ENCODE measurements at places on chromosomes 3 and 15. TPM values are rescaled to one million over a fixed set of nuclear protein-coding genes. Genes with fewer than 3 reads are reported as not detected.
A peak's percentile ranks its signal among the peaks of the same experiment; 100 is the strongest.

DNA sequence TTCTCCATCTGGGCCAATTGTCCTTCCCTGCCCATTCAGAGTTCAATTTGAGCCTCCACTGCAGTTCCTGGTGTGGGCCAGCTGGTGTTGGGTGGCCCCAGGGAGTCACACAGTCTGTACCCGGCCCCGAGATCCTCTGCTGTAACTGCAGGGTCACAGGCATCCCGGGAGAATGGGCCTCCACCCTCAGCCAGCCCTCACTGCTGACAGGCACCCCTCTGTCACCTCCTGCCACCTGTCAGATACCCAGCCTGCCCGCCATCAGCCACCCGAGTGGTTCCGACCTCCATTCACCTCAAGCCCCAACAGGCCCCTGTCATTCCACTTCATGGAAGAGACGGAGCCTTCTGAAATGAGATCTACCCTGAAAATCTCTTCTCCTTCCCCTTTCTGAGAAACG, 73.2 kb downstream of the ST8SIA2 start:
- no peaks in the 10 kb centered on the region for H3K4me1 ChIP-seq
- H3K4me3 ChIP-seq, result no peak overlapping the region
- H3K27me3 ChIP-seq, result no peaks in the 10 kb centered on the region
- H3K27ac ChIP-seq, result no peak overlapping the region

The GATM gene
- 1.9 TPM for total RNA-seq

The TUSC7 gene
- not detected for total RNA-seq

DNA sequence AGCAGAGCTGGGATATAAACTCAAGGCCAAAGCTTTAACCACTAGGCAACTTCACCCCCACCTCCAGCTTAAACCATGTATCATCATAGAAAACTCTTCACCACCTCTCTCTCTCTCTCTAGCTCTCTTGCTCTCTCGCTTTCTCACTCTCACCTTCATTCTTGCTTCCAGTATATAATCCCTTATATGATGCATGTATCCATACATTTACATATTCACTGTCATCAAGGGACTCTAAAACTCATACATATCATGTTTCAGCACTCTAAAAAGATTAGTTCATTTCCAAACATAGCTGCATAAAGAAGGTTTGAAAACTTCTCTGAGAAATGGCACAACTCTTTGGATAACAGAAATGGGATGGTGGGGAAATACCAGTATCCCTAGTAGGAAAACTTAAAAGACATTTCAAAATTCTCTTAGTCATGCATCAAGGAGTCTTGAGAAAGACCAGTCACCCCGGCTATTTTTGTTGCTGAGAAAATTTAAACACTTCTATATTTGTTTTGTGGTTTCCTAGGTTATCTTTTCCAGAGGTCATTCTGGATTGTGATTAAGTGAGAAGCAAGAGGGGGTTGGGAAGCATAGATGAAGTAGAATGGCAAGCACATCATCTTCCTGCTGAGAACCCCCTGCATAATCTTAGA, 447.8 kb upstream of the THBS1 start:
- no peaks in the 10 kb centered on the region for H3K27me3 ChIP-seq
- no peak overlapping the region for H3K4me3 ChIP-seq

- H3K4me3 ChIP-seq, result no peak overlapping the region
- H3K27ac ChIP-seq, result no peak overlapping the region
- no peaks in the 10 kb centered on the region for H3K36me3 ChIP-seq
- H3K27me3 ChIP-seq, result no peaks in the 10 kb centered on the region
- H3K4me1 ChIP-seq, result no peaks in the 10 kb centered on the region
Measured at GRCh38 chr3:38558864-38559263, 62.7 kb downstream of the EXOG start.

GRCh38 chr3:50674349-50675178, at the start of gene DOCK3:
Gene DOCK3 (plus strand): TSS chr3:50674927. CDS start chr3:50675264, 337 bp downstream.
- peaks cover 23% of the 10 kb centered on the region for H3K27me3 ChIP-seq
- H3K27ac ChIP-seq, result no peak within 1 kb of the TSS
- H3K4me3 ChIP-seq, result peak within 1 kb of the TSS; percentile 58

The SEMA3G gene
- 0.13 TPM for total RNA-seq

The HYAL1 gene
- not detected for total RNA-seq

The ITGA11 gene
- not detected for total RNA-seq

DNA sequence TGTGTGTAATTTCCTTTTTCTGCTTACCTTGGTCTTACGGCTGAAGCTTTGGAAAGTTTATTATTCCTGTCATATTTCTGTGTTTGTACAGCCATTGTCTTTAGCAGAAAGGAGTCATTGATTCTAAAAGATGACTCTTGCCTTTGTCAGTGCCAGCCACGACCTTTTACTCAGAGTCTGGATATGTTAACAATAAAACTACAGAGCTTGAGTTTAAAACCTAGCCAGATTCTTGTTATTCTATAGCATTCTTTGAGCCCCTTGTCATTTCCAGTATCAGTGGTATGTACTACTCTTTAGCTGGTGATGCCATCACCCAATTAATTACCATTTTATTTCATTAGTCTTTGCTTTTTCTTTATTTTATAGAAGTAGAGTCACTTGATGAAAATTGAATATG, 142.4 kb downstream of the TCF12 start:
- DNase-seq, result no peak
- H3K27me3 ChIP-seq, result no peaks in the 10 kb centered on the region
- no peak overlapping the region for H3K4me3 ChIP-seq
- H3K4me1 ChIP-seq, result no peaks in the 10 kb centered on the region
- no peak overlapping the region for H3K27ac ChIP-seq

GRCh38 chr3:124272605-124273151, 280.8 kb upstream of the ROPN1 start:
- H3K27me3 ChIP-seq, result no peaks in the 10 kb centered on the region
- no peak for DNase-seq
- H3K4me3 ChIP-seq, result no peak overlapping the region
- H3K27ac ChIP-seq, result no peak overlapping the region
- no peaks in the 10 kb centered on the region for H3K4me1 ChIP-seq

- H3K27me3 ChIP-seq, result no peaks in the 10 kb centered on the region
- no peaks in the 10 kb centered on the region for H3K36me3 ChIP-seq
- DNase-seq, result no peak
- H3K27ac ChIP-seq, result no peak overlapping the region
- H3K4me3 ChIP-seq, result no peak overlapping the region
Measured at GRCh38 chr3:146421819-146422759, 47.3 kb downstream of the PLSCR2 start.

The OR5K2 gene
- total RNA-seq, result not detected

The CHRNA5 gene
- total RNA-seq, result 8.4 TPM

The LMAN1L gene
- total RNA-seq, result not detected

DNA sequence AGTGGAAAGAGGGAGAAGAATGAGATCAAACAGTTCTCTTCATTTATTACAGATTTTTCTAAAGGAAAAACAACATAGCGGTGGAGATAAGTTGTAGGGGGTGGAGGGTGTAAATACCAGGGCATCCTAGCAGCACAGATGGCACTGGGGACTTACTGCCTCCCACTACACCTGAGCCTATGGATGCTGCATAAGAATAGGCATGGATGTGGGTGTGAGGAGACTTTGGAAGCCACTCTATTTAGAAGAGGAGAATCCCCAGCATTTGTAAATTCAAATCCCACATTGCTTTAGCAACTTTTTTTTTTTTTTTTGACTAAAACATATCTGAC, 27.4 kb upstream of the IL1RAP start:
- no peaks in the 10 kb centered on the region for H3K36me3 ChIP-seq
- H3K4me3 ChIP-seq, result no peak overlapping the region
- peaks cover 4% of the 10 kb centered on the region for H3K27me3 ChIP-seq
- no peaks in the 10 kb centered on the region for H3K4me1 ChIP-seq
- H3K27ac ChIP-seq, result no peak overlapping the region
- no peak for DNase-seq

The GPR149 gene
- total RNA-seq, result not detected

The ADGRG7 gene
- not detected for total RNA-seq

The LRRC31 gene
- total RNA-seq, result not detected

DNA sequence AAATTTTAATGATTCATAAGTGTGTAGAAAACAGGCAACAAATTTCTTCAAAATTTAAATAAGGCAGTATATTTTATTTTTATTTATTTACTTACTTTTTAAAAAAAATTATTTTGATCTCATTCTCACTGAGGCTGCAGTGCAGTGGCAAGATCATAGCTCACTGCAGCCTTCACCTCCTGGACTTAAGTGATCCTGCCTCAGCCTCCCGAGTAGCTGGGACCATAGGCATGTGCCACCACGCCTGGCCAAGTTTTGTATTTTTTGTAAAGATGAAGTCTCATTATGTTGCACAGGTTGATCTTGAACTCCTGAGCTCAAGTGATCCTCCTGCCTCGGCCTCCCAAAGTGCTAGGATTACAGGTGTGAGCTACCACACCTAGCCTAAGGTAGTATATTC, 61.2 kb upstream of the XRN1 start:
- peaks cover 3% of the 10 kb centered on the region for H3K36me3 ChIP-seq
- peaks cover 8% of the 10 kb centered on the region for H3K4me1 ChIP-seq
- H3K4me3 ChIP-seq, result no peak overlapping the region
- no peaks in the 10 kb centered on the region for H3K27me3 ChIP-seq

- no peaks in the 10 kb centered on the region for H3K4me1 ChIP-seq
- H3K36me3 ChIP-seq, result no peaks in the 10 kb centered on the region
- no peak overlapping the region for H3K27ac ChIP-seq
Measured at GRCh38 chr3:114830652-114831051, 316.4 kb downstream of the ZBTB20 start.

The CELSR3 gene
- total RNA-seq, result 19.3 TPM

DNA sequence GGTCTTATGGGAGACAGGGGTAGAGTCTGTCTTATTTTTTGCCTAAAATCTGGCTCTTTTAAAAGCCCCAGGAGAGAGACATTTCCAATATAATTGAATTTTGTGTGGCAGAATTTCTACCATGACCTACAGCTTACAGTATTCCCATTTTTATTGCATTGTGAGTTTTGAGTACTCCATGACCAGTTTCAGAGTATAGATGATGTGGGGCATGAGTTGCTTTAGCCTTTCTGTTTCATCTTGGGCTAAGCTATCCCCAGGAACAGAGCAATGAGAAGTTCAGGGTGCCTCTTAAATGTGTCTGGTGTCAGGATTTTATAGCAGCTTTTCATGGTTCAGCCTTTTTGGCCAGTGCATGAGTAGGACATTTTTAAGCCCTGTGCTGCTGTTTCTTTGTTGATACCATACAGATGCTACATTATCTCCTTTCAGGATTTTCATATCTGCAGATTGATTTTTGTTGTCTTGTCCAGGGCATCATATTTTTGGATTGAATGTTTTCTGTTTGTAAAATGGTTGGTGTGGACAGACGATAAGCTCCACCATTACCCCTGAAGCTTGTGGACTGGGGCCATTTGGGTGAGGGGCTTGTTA, 3.5 kb downstream of the ABHD2 start:
- H3K36me3 ChIP-seq, result peaks cover 3% of the 10 kb centered on the region
- DNase-seq, result no peak
- no peaks in the 10 kb centered on the region for H3K27me3 ChIP-seq
- H3K27ac ChIP-seq, result peak overlapping the region; percentile 47
- H3K4me1 ChIP-seq, result peaks cover 33% of the 10 kb centered on the region

- H3K4me1 ChIP-seq, result no peaks in the 10 kb centered on the region
- no peaks in the 10 kb centered on the region for H3K36me3 ChIP-seq
- no peak for DNase-seq
- no peak overlapping the region for H3K27ac ChIP-seq
- no peaks in the 10 kb centered on the region for H3K27me3 ChIP-seq
- no peak overlapping the region for H3K4me3 ChIP-seq
Measured at GRCh38 chr3:104437131-104437750, 929.5 kb upstream of the ALCAM start.

Data from CD8-positive, alpha-beta memory T cell (primary cell).